ENCODE measurements at places on chromosomes 6 and 20.

GRCh38 chr20:49888212-49889000 is 26.9 kb downstream of the SPATA2 start:
- DNase-seq: peak; percentile 18

DNA sequence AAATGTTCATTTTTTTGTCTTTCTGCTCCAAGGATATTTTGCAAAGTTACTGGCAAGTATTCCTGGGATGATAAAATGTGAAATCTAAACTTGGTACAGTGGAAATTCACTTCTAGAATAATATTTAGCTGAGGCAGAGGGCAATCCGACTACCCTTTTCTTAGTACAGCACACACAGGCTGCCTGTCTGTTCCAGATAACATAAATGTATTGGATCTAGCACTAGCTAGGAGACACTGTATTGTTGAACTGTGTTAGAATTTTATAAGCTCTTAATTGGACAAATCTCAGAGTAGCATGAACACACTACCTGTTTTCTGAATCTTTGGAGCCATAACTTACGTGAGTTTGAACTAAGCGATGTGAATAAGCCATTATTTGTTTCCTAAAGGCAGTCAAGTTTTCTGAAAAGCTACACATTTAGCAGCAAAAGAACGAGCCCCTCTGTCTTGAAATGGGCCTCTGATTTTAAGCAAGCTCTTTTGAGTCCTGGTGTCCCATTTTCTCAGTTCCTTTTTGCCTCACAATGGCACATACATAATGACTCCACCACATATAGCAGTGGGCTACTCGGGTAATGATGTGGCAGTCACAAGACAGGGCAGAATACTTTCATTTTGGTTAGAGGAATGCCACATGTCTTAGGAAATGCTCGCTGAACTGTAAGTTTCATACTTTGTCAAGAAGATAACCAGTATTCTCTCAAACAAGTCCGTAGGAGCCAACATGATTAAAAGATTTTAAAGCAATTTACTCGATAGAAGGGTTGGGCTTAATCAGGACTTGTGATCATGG is 116.5 kb upstream of the ESR1 start:
- peak; percentile 2 for DNase-seq

DNA sequence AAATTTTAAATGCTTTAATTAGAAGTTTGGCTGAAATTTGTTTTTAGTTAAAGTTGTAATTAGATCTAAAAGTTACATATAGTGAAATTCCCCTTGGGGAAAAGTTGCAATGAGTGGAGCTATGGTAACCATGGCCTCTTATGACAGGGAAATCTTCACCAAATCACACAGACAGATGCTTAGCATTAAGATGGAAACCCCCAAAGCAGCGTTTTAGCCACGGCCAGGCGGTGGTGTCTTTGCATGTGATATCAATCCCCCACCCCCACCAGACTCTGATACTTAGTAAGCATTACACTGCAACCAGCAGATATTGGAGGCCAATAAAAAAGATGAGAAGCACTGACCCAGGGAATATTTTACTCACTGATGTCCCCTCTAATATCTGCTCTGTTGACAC is 75.7 kb downstream of the REPS1 start:
- DNase-seq: no peak

GRCh38 chr20:20084296-20084752 is 32.0 kb downstream of the CFAP61 start:
- DNase-seq: no peak

GRCh38 chr6:35089935-35090505 is 51.1 kb downstream of the TCP11 start:
- DNase-seq: peak; percentile 69

- no peak for DNase-seq
Observed at GRCh38 chr20:37347347-37347823, 1.4 kb downstream of the SRC start.

- DNase-seq: no peak
Observed at GRCh38 chr6:53578371-53578770, 33.5 kb upstream of the GCLC start.

GRCh38 chr6:30682143-30683117 is 4.0 kb downstream of the PPP1R18 start:
- peak; percentile 88 for DNase-seq

DNA sequence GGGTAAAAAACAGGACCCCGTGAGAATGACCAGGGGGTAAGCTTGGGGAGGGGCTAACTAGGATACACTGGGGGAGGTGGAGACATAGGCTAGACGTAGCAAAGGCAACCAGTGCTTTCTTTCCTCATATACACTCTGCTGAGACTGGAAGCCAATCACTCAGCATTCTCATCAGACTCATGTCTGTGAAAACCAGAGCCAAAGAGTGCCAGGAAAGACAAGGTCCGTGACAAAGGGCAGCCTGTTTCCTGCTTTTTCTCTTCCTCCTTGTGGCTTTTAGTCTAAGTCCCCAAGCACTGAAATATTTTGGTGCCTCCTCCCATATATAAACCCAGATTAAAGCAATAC is 97.9 kb upstream of the NEDD9 start:
- DNase-seq: no peak

Data from HFFc6 (cell line).